Keratinocyte (primary cell): ENCODE measurements at places on chromosomes 16 and 17.

- DNase-seq: no peak
Observed at GRCh38 chr17:17235212-17236174, 1.5 kb downstream of the FLCN start.

- DNase-seq: no peak
Observed at GRCh38 chr16:88693420-88694177, 7.3 kb upstream of the SNAI3 start.

DNA sequence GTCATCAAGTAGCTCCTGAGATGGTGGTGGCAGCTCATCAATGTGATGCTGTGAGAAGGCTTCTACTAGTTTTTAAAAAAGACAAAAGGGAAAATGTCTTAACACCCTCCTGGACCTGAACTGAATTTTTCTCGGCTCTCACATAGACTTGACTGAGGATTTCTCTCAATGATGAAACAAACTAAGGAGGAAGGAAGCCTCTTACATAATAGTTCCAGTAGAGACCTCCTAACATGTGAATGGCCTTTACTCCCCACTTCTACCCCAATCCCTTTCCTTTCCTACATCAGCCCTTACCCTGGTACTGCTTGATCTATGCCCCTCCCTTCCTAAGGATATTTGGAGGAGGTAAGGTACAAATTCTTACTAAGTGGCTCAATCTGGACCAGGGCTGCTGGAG is 54.8 kb upstream of the MTMR4 start:
- DNase-seq: no peak

DNA sequence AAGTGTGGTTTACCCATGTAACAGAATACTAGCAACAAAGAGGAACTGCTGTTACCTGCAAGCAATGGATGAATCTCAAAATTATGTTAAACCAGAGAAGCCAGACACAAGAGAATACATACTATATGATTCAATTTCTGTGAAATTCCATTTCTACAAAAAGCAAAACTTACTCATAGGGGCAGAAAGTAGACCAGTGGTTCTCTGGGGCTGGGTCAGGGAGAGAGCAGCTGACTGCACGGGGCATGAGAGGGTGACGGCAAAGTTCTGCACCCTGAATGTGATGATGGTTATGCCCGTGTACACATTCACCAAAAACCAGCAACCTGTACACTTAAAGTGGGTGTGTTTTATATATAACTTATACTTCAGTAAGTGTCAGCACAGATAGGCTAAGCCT is 3.1 kb downstream of the ZNF843 start:
- no peak for DNase-seq

- DNase-seq: no peak
Observed at GRCh38 chr17:76382351-76382802, 2.0 kb upstream of the SPHK1 start.

DNA sequence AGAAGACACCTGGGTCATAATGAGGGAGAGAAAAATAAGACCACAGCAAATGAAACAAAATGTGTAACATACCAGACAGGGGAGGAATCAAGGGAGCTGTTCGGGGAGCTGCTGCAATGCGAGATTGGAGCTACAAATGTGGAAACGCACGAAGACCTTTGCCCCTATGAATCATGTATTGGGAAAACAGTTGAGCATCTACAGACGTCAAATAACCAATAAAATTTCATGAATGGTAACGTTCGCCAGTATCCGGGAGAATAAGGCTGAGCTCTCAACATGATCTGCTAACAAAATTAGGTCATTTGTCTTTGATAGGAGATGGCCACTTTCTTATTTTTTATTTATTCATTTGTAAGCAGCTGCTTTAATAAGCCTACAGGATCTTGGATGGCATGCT is 486.2 kb upstream of the RBFOX1 start:
- no peak for DNase-seq

DNA sequence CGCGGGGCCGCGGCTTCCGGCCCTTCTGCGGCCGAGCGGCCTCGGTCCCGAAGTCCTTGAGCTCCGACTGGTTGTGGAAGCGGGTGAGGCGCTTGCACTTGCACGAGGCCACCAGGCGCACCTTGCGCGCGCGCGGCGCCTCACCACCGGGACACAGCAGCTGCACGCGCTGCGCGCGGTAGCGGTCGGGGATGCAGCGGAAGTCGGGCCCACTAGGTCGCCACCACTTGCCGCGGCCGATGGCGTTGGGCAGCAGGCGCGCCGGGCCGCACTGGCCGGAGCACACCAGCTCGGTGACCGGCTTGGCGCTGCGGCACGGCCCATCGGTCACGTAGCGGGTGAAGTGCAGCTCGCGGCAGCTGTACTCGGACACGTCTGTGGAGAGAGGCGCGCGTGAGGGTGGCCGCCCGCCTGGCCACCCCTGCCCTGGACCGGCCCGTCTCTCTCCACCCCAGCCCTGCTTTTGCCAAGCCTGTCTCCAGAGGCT is 3.2 kb downstream of the SOST start:
- no peak for DNase-seq

- no peak for DNase-seq
Observed at GRCh38 chr17:32928586-32929535, 908 bp downstream of the TMEM98 start.

DNA sequence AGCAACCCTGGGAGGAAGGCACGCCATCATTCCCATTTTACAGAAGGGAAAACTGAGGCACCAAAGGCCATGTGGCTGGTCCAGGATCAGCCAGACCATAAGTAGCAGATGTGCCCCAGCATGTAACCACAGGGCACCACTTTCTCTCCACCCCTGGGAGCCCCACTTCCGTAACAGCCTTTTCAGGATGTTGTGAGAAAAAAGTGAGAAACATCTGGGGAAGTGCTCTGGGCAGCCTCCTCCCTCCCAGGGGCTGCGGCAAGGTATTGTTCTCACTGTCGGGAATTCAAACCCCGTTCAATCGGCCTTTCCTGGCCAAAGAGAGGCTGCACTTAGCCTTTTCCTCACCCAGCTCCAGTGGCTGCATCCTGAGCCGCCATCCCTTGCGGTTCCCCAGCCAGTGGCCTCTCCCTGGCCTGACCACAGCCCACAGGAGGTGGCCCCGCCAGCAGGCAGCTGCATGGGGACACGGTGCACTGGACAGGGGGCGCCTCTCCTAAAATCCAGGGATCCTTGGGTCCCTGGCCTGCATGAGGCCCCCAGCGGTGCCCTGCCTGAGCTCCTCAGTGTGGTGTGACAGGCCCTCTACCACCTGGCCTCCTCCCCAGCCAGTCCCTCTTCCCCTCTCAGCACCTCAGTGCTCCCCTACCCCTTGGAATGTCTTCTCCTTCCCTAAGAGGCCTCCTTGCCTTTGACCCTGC is 5.7 kb upstream of the CDH5 start:
- no peak for DNase-seq

DNA sequence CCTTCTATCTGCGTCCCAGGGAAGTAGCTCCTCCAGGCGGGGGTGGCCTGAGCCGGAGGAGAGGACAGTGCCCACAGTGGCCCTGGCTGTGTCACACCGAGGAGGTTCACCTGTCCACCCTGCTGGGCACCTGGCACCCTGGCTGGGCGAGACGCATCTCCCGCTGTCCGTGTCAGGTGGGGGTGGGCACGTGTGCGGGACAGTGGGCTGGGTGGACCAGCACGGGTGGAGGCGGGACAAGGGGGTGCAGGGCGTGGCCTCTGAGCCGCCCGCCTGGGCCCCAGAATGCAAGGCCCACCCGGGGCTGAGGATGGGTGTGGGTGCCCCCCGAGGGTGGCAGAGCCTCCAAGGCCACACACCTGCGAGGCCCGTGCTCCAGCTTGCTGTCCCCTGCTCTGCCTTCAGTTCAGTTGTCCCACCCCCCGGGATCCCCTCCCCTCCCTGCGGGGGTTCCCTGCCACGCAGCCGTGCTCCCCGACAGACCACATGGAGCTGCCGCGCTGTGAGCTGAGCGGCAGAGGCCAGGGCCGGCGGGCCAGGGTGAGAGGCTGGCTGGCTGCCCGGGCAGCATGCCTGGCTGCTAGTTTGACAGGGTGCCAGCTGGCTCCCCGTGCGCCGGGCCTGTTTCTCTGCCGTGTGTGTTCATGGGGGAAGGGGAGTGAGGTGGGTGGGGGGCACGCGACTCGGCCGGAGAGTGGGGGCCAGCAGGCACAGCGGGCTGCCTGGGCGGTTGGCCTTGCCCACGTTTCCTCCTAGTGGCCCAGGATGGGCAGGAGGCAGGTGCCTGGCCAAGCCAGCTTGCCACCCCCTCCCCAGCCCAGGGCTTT is 33.9 kb downstream of the BAHCC1 start:
- no peak for DNase-seq

DNA sequence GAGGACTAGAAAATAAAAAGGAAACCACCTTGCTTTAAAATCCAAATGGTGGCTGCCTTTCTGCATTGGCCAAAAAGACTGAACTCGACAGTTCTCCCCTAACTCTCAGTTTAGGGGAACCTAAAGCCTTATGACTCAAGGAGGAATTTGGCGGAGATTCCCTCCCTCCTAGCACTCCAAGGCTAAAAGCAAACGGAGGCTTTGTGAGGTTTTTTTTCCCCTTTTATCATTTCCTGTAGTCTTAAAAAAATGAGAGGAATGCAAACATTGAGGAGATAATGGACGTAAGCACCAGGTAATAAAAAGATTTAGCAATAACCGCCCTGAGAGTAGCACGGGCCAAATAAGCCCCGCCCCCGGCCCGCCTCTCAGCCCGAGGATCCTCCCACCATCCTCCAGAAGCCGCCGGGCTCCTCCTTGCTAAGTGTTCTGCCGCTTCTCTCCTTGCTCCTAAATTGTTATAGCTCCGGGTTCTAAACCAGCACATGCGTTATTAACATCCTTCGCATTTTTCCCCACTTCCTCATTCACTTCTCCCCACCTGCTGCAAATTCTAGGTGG is 5.8 kb upstream of the KIFC3 start:
- no peak for DNase-seq

DNA sequence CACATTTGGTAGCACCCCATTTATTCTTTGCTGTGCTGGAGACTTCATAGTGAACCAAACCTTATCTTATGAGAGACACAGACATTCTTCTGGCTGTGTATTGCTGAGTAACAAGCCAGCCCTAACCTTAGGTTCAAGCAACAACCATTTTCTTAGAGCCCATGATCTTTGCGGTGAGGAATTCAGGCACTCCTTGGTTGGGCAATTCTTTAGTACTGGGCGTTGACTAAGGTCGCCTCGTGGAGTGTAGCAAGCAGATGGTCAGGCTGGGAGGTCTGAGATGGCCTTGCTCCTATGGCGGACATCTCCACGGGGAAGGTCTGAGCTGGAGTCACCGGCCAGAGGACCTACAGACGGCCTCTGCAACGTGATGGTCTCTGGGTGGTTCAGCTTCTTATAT is 43.1 kb downstream of the ARSG start:
- DNase-seq: no peak

DNA sequence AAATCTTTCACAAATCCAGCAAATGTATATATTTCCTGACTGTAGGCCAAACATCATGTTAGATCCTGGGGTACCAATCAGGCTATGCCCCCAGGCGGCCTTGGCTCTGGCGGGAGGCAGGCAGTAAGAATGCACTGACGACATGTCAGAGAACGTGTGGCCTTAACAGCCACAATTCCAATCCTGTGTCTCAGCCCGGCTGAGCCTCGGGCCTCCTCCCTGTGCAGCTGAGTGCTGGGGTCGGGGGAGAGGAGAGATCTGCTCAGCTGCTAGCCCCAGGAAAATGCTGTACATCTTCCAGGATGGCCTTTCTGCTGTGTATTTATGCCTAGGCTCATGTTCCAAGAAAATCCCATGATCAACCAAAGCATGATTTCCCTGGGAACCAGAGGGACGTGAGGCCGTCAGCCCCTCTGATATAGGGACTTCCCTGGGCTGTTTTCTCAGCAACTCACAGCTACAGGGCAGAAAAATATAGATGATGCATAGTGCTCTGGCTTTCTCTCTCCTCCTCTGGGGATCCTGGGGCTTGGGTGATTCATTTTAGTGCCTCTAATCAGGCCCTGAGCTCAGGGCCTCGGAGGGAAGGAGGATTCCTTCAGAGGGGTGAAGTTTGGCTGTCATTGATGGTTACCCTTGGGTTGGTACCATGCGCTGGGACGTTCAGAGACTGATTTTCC is 604.0 kb downstream of the HS3ST4 start:
- no peak for DNase-seq

- DNase-seq: no peak
Observed at GRCh38 chr16:74766729-74767128, 7.9 kb downstream of the FA2H start.

GRCh38 chr17:35768797-35769196 is 8.1 kb downstream of the C17orf50 start:
- DNase-seq: no peak

DNA sequence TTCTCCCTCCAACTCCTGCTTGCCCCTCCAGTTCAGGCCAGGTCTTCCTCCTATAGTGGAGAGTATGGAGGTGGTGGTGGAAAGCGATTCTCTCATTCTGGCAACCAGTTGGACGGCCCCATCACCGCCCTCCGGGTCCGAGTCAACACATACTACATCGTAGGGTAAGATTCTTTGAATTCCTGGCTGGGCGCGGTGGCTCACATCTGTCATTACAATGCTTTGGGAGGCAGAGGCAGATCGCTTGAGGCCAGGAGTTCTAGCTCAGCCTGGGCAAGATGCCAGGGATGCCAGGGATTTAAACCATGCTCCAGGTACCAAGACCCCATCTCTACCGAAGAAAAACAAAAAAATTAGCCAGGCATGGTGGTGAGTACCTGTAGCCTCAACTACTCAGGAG is 1.4 kb downstream of the ZG16 start:
- peak; percentile 65 for DNase-seq

GRCh38 chr17:76419576-76420260 is 33.2 kb downstream of the UBE2O start:
- no peak for DNase-seq

DNA sequence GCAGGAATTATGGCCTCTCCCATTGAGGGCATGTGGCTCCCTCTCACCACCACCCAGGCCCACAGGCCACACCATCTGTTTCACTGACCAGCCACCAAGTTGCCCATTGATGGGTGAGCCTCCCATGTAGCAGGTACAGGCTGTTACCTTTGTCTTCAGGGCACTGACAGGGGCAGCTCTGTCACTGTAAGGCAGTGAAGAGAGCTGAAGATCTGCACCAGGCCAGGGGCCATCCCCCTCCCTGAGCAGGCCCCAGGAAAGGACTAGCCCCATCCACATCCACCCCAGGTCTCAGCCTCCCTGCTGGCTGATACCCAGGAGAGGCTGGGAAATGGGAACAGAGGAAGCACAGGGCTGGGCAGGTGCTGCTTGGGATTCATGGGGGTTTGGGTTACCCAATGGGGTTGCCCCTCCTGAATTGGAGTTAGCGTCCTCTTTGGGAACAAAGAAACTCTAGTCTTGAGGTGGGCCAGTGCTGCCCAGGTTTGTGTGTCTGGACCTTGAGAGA is 1691.4 kb downstream of the TP53TG3F start:
- DNase-seq: no peak

- DNase-seq: no peak
Observed at GRCh38 chr16:57307365-57307764, 22.9 kb upstream of the PLLP start.

- DNase-seq: no peak
Observed at GRCh38 chr17:50211249-50212120, 10.1 kb upstream of the COL1A1 start.

GRCh38 chr17:37060094-37060493 is 111.3 kb downstream of the AATF start:
- DNase-seq: no peak

DNA sequence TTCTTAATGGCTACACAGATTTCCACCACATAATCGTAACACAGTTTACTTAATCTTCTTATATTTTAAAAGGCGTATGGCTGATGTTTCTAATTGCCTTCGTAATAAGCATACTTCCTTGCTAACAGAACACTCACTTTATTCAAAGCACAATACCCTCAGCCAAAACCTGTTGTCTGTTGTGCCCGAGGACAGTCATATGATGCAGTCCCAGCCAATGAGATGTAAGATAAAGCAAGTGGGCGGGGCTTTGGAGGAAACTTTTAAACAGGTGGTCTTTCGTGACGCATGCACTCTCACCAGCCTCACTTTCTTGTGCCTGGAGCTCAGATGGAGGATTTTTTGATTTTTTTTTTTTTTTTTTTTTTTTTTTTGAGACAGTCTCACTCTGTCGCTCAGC is 174.1 kb downstream of the ZFHX3 start:
- DNase-seq: no peak
